ENCODE measurements at places on chromosomes 7 and 10. TPM values are rescaled to one million over a fixed set of nuclear protein-coding genes. Genes with fewer than 3 reads are reported as not detected.

- DNase-seq = no peak
These were observed 125.6 kb upstream of the HABP2 start for GRCh38 chr10:113427236-113427735.

GRCh38 chr10:46035923-46036849 lies 5.8 kb upstream of the NCOA4 start:
- DNase-seq = no peak

GRCh38 chr7:65974191-65974801 lies 7.7 kb downstream of the GUSB start:
- no peak for DNase-seq

- DNase-seq = no peak
These were observed 24.5 kb downstream of the RAPGEF5 start for GRCh38 chr7:22332461-22332870.

DNA sequence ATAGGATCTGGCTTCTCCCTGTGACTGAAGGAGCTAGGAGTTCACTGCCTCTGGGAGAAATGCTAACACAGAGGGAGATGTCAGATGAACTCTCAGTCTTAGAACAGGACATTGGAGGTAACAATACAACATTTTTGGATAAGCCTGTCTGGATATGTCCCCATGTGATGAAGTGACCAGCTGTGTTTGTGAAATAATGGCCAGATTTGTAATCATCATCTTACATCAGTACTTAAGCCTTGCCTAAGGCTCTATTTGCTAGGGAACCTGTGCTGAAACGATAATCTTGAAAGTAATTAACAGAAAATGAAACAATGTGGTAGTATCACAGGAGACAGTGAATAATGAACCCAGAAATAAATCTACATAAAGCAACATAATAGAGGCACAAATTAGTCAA lies 56.2 kb downstream of the CRPPA start:
- DNase-seq = no peak

DNA sequence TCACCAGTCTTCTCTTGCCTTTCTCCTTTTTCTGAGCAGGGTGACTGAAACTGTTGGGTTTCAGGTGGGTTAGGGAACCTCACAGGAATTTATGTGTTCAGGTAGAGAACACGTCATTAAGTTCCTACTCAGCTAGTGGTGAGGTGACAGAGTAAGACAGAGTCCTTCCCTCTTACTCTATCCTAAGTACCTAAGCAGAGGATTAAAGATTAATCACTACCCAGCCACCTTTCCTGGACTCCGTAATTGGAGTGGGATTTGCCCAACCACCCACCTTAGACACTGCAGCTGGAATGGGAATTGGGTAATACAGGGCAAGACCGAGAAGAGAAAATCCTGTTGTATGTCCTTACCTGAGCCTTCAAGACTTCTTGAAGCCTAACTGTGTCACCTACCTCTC lies 158.1 kb downstream of the LRRC4 start:
- no peak for DNase-seq

GRCh38 chr10:21208666-21209316 lies 311.7 kb upstream of the NEBL start:
- no peak for DNase-seq

DNA sequence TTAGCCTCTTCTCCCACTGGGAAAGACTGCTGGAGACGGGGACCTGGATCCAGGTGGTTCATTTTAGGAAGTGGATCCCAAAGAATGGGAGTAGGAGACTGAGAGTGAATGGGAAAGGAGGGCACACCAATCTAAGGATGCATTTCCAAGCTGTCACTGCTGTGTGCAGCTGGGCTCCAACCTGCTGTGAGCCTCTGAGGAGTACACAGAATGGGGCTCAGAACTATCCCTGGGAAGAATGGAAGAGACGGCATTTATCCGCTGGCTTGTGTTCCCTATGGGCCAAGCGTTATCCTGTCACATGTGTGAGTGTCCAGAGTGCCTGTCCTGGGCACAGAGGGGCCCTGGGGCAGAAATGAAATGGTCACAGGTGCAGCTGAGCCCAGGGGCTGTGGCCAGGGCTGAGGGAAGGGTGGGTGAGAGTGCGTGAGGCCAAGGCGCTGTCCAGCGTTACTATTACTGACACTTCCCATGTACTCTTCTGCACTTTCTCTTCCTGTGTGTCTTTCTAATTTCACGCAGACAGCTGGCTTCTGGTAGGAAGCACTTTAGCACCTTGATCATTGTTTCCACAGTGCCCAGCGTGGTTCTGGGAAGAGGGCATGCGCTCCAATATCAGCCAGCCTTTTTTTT lies 35.4 kb upstream of the PODXL start:
- DNase-seq = no peak

GRCh38 chr10:80196950-80197315 lies 8.4 kb downstream of the ANXA11 start:
- no peak for DNase-seq

DNA sequence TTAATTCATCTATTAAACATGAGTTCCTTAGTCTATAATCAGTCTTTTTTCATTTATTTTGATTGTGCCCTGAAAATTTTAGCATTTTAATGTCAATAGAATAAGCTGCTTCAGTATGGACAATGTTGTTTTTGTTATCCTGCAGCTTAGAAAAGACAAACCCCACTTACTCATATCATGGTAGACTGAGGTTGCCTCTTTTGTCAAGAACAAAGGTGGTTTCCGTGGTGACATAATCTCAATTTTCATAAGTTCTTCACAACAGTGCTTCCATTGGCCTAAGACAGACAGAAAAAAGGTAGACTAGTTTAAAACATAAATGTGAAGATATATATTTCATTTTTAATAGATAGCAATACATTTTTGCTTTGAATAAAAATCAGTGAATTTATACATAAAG lies 69.1 kb downstream of the RTKN2 start:
- DNase-seq = no peak

DNA sequence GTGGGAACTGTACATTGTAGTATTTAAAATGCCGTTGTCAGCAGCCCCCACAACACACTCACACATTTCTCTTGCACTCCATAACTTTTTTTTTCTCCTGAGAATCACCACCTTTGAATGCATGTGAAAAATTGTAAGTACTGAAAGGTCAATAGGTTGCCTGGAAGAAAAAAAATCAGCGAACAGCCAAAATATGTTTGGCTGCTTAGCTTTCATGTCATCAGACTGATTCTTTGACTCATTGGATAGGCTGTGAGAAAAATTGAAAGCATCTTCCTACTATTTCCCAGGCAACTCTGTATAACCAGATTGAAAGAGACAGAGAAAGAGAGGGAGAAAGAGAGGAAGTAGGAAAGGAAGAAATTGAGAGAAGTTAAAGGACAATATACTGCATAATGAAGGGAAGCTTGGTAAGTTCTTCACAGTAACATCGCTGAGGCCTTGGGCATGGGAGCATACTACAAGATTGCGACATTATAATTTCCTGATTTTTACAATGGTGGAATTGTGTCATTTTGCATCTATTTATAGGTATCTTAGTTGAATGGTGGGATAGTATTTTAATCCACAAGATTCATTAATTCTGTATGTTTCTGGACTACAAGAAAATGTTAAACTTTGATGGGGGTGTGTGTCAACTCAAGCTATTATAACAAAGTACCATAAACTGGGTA lies 249.3 kb upstream of the KCND2 start:
- DNase-seq = no peak

DNA sequence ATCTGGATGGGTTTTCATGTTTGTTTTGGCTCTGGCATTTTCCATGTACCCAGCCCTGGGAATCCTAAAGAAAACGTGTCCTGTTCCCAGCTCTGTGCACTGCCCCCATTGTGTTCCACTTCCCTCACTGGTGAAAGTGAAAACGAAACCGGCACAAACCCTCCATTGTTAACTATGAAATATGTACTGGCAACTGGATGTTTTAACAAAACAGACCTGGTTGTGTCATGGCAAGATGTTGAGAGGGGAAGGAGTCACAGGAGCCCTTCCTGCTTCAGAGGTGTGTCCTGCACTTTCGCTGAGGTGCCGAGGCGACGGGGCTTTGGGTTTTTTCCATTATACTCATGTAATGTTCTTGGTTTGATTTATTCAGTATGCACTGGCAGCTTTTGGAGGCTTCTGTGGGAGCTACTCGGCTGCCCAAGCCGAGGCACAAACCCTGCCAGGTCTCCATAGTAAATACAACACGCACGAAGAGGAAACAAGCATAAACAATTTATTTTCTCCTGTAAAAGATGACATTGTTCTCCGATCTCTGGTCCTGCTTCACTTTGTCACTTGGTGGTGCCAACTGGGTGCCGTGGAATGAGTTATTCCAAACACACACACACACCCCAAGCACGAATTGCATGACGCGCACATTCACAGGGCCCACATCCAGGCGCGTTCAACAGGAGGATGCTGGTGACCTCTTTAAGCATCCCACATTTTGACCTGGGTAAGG lies 118.2 kb downstream of the CDK6 start:
- no peak for DNase-seq

- no peak for DNase-seq
These were observed 1262.3 kb upstream of the PHF14 start for GRCh38 chr7:9711259-9711918.

GRCh38 chr7:86339051-86339450 lies 304.7 kb upstream of the GRM3 start:
- no peak for DNase-seq

GRCh38 chr10:18476076-18476647 lies 175.2 kb downstream of the NSUN6 start:
- no peak for DNase-seq

- no peak for DNase-seq
These were observed 92.6 kb downstream of the RGS10 start for GRCh38 chr10:119449760-119450461.

DNA sequence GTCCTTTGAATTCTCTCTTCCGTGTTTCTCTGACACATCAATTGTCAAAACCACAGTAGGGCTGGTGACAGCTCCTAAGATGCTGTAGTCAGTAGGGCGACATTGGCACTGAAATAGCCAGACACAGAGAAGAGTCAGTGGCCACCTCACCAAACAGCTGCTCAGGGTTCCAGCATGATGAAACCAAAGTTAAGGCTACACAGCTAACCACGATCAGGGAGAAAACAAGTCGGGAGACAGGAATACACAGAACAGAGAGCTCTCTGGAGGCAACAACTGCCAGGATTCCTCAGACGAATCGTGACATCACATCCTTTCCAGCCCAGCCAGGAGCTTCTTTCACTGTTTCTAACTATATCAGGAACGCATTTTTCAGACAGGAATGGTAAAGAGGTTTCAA lies 922.2 kb downstream of the SORCS1 start:
- no peak for DNase-seq

Gene MKX
- polyA plus RNA-seq = 0.11 TPM

Gene SFXN2
- 8.3 TPM for polyA plus RNA-seq

Gene VSTM2A
- 2.7 TPM for polyA plus RNA-seq

Gene ARHGEF35
- 5.5 TPM for polyA plus RNA-seq

Gene CALCR
- polyA plus RNA-seq = 0.57 TPM

Gene ZNF117
- 35.1 TPM for polyA plus RNA-seq

Gene SLC26A3
- polyA plus RNA-seq = 0.17 TPM

Gene NANOS1
- 4.7 TPM for polyA plus RNA-seq

Gene EMX2
- polyA plus RNA-seq = 187 TPM

Gene CCDC3
- 13.8 TPM for polyA plus RNA-seq

Gene GRID2IP
- polyA plus RNA-seq = 1.2 TPM

Gene ZNF25
- 22.8 TPM for polyA plus RNA-seq

Gene MAT1A
- 1.4 TPM for polyA plus RNA-seq

Gene TMEM178B
- 0.42 TPM for polyA plus RNA-seq
